Adrenal gland (tissue), 19 donors: ENCODE measurements at places on chromosomes 16 and 17. TPM values are rescaled to one million over a fixed set of nuclear protein-coding genes. Genes with fewer than 3 reads are reported as not detected.

Gene HLF
- total RNA-seq, result 23.8 TPM

Gene NTHL1
- 29.3 TPM for total RNA-seq

Gene CCDC40
- 2.7 TPM for total RNA-seq

Gene PRSS33
- not detected for total RNA-seq

Gene TMC8
- 13.2 TPM for total RNA-seq

Gene OR1E2
- total RNA-seq, result not detected

Gene ZNF469
- total RNA-seq, result 1.3 TPM

Gene TTYH2
- total RNA-seq, result 24.0 TPM

Gene CTCF
- total RNA-seq, result 37.1 TPM

Gene BIRC5
- total RNA-seq, result 0.12 TPM

Gene VASN
- total RNA-seq, result 36.6 TPM

Gene ASIC2
- total RNA-seq, result 0.80 TPM

Gene CDH3
- 2.5 TPM for total RNA-seq

Gene KRT36
- not detected for total RNA-seq

Gene SERPINF2
- total RNA-seq, result 1.3 TPM

Gene LGALS9B
- not detected for total RNA-seq

Gene DOC2B
- 4.4 TPM for total RNA-seq

Gene NXPH3
- 1.4 TPM for total RNA-seq

Gene CCDC200
- not detected for total RNA-seq

Gene SLC13A2
- not detected for total RNA-seq

Gene SRP68
- 20.3 TPM for total RNA-seq

Gene OR1A1
- total RNA-seq, result not detected

Gene ZFP3
- total RNA-seq, result 4.2 TPM

Gene FBXW10
- total RNA-seq, result 0.67 TPM

Gene CPNE2
- 12.4 TPM for total RNA-seq

Gene NPIPA1
- total RNA-seq, result 43.5 TPM

Gene NDUFAB1
- total RNA-seq, result 145 TPM

Gene NPIPA7
- not detected for total RNA-seq

Gene PARD6A
- total RNA-seq, result 8.6 TPM

Gene NAGLU
- 76.2 TPM for total RNA-seq

Gene NOB1
- total RNA-seq, result 98.4 TPM

Gene ASB16
- 0.61 TPM for total RNA-seq

Gene OR1E1
- total RNA-seq, result not detected

Gene MEIOC
- total RNA-seq, result not detected

Gene ABCC11
- total RNA-seq, result 0.25 TPM

Gene SLC43A2
- total RNA-seq, result 31.4 TPM

Gene OTOA
- total RNA-seq, result 1.9 TPM

Gene CCL17
- total RNA-seq, result not detected

Gene GLTPD2
- not detected for total RNA-seq

Gene GINS2
- total RNA-seq, result 0.06 TPM

Gene YPEL2
- total RNA-seq, result 31.8 TPM

Gene TMEM97
- total RNA-seq, result 420 TPM

Gene IGF2BP1
- total RNA-seq, result 0.69 TPM

Gene JPH3
- total RNA-seq, result 3.7 TPM

Gene ACAP1
- total RNA-seq, result 2.9 TPM

Gene DYNLRB2
- total RNA-seq, result 3.2 TPM

Gene SAMD14
- 5.0 TPM for total RNA-seq

Gene HID1
- 14.6 TPM for total RNA-seq

Gene PYDC1
- not detected for total RNA-seq

Gene GPS1
- 114 TPM for total RNA-seq

Gene SCARF1
- 18.1 TPM for total RNA-seq

Gene NPIPA3
- total RNA-seq, result 3.5 TPM

Gene CD7
- total RNA-seq, result 1.3 TPM

Gene NLRC5
- total RNA-seq, result 44.8 TPM

Gene ITGAD
- total RNA-seq, result 0.11 TPM

Gene COX6A2
- not detected for total RNA-seq

Gene SCGB1C2
- not detected for total RNA-seq
